ENCODE measurements at places on chromosomes 2 and 18. TPM values are rescaled to one million over a fixed set of nuclear protein-coding genes. Genes with fewer than 3 reads are reported as not detected.

Gene TMEM127
- 21.3 TPM for total RNA-seq

Gene C18orf54
- 13.5 TPM for total RNA-seq

Gene CIB4
- total RNA-seq, result not detected

Gene THSD7B
- 31.3 TPM for total RNA-seq

Gene BCS1L
- total RNA-seq, result 30.4 TPM

Gene CFAP221
- 11.3 TPM for total RNA-seq

Gene LIPG
- 25.7 TPM for total RNA-seq

Gene EVA1A
- not detected for total RNA-seq

Gene SCN7A
- total RNA-seq, result 0.94 TPM

Gene GALNT14
- 16.0 TPM for total RNA-seq

Gene RESP18
- total RNA-seq, result not detected

Gene PRKAG3
- not detected for total RNA-seq

Gene TWIST2
- not detected for total RNA-seq

Gene LRRTM1
- total RNA-seq, result 13.8 TPM

Gene SCN1A
- total RNA-seq, result 29.1 TPM

Gene ACTG2
- total RNA-seq, result not detected

Gene NTSR2
- not detected for total RNA-seq

Gene AQP12B
- total RNA-seq, result not detected

Gene AGFG1
- total RNA-seq, result 110 TPM

Gene CPLX4
- total RNA-seq, result not detected

Gene NPAS2
- total RNA-seq, result 10.6 TPM

Gene BAZ2B
- total RNA-seq, result 251 TPM

Gene STAM2
- 73.2 TPM for total RNA-seq

Gene DSC2
- 4.1 TPM for total RNA-seq

Gene CYTIP
- 2.5 TPM for total RNA-seq

Gene ACTR1B
- total RNA-seq, result 40.7 TPM

Gene CCDC148
- total RNA-seq, result 15.7 TPM

Gene IL36B
- not detected for total RNA-seq

Gene SPP2
- total RNA-seq, result not detected

Gene ESPNL
- total RNA-seq, result not detected

Gene MAPRE3
- total RNA-seq, result 35.7 TPM

Gene HRH4
- total RNA-seq, result not detected

Gene RPRM
- 71.7 TPM for total RNA-seq

Gene KIF3C
- total RNA-seq, result 155 TPM

Gene SH2D6
- total RNA-seq, result 0.94 TPM

Gene CBLN2
- total RNA-seq, result 43.8 TPM

Gene UGT1A4
- total RNA-seq, result not detected

Gene CFC1
- not detected for total RNA-seq

Gene TDRD15
- total RNA-seq, result not detected

Gene SLC9A2
- total RNA-seq, result 0.63 TPM

Gene COLEC11
- total RNA-seq, result 0.31 TPM

Gene CNTNAP5
- total RNA-seq, result 65.1 TPM

Gene AGXT
- not detected for total RNA-seq

Gene PLCD4
- total RNA-seq, result 2.2 TPM

Gene ZBTB7C
- 0.94 TPM for total RNA-seq

Gene DCAF17
- total RNA-seq, result 74.5 TPM

Gene LCLAT1
- 34.7 TPM for total RNA-seq

Gene MYCN
- 75.1 TPM for total RNA-seq

Gene TFCP2L1
- total RNA-seq, result under 0.01 TPM

Gene GALNT13
- total RNA-seq, result 29.1 TPM

Gene ZC3H15
- total RNA-seq, result 86.1 TPM

Gene DSG2
- total RNA-seq, result 2.2 TPM

Gene SNTG2
- total RNA-seq, result 8.5 TPM

Gene CXCR1
- total RNA-seq, result 0.31 TPM

Gene ITSN2
- total RNA-seq, result 32.6 TPM

Gene CRYBA2
- not detected for total RNA-seq

Gene EPB41L3
- 85.8 TPM for total RNA-seq
